ENCODE measurements at places on chromosomes 5 and 9.

DNA sequence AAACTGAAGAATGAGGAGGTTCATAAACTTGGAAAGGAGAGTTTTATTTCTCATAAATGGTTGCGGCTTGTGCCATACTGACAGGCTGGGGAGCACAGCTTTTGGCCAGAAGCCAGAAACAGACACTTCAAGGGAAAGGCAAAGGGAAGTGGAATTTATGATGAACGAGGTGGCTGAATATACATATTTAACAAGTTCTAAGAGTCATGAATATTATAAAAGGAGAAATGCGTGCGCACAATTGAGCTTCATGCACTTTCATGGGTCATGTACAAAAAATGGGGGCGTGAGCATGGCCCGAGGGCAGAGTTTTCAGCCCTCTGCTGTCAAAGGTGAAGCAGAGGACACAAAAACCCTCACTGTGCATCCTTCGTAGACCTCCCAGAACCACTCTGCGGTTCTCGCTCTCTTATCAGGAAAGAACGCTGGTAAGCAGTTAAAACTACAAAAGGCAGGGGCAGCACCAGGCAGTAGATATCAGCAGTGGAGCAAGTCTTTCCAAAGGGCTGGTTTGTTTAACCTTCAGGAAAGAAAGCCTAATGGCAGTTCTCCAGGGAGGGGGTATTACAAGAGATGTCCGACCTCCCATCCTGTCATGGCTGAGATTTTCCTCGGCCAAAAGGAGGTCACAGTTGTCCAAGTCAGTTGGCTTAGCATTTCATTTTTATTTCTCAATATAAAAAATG is 29.0 kb downstream of the AUH start:
- no peak for DNase-seq

DNA sequence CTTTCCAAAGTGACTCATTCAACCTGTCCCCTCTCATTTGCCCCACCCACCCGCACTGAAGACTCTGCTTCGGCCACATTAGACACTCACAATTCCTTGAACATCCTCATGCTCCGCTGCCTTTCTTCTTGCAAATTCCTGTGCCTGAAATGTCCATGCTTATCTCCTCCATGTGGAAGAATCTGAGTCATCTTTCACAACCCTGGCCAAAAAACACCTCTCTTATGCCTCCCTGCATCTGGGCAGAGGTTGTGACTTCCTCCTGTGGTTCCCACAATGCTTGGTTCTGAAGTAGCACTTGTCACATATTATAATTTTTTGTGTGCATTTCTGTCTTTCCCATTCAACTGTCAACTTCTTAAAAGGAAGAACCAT is 238.6 kb downstream of the ENC1 start:
- no peak for DNase-seq

DNA sequence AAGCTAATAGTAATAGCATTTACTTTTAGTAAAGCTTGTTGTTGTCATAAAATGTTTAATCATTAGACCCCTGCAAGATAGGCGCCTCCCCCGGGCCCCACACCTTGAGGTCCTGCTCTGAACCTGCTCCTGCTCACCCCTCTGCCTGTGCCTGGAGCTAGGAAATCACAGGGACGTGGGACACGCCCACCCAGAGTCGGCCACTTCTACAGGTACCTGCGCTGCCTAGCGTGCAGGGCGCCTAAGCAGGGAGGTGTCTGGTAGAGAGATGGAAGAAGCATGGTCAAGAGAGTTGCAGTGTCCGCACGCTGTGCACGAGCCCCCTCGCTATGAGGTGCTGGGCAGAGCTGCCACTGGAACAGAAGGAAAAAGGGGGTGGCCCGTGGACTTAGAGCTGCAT is 52.6 kb downstream of the HINT1 start:
- no peak for DNase-seq

- no peak for DNase-seq
These were observed 25.3 kb upstream of the ENHO start for GRCh38 chr9:34547960-34548611.

DNA sequence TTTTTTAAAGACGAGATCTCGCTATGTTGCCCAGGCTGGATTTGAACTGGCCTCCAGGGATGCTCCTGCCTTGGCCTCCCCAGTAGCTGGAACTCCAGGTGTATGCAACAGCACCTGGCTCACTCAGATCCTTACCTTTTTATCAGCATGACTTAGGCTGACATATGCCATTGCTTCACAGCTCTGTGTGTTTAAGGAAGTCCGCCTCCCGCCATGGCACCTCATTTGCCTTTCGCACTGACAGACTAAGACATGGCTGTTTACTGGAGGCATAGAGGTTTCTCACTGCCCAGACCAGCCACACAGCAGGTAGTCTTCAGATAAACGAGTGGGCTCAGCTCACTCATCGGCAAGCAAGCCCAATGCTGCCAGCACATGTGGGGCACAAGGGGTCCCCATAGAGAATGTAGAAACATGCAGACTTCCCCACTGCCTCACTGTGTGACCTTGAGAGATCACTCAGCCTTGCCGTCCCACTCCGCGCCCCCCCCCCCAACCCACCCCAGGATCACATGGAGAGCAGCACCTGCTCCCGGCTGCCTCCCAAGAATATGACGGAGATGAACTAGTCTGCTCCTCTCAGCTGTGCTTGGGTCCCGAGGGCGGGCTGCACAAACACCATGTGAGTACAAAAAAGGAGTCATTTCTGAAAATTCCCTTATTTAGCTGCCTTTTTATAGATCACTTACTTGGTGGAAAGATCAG is 62.8 kb downstream of the DCP2 start:
- no peak for DNase-seq

DNA sequence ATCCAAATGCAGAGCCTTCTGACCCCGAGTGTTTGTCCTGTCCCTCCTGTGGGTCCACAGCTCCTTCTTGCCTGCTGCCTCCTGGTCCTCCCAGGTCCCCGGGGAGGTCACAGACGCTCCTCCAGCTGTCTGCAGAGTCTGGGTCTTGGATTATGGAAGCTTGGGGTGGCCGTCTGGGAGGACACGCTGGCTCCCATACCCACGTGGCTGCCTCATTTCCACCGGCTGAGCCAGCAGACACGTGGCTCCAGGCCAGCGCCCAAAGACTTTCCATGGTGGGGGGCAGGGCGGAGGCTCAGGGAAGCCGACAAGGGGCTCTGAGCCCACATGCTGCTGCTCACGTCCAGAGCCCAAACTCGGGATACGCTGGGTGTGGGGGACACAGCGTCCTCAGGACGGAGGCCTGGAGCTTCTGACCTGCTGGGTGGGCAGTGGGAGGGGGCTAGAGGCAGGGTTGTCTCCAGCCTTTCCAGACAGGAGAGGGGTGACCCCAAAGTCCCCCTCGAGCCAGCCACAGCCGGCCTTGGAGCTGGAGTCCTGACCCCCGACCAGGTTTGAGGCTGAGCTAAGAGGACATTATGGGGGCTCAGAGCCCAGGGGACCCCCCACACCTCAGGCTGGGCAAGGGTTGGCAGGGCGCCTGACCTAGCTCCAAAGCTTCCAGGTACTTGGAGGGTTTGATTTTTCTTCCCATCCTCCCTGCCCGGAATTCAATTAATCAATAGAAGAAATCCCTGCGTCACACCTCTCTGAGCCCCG is 24.2 kb upstream of the RNU6ATAC start:
- DNase-seq, result no peak

- no peak for DNase-seq
These were observed 87.7 kb downstream of the ANGPTL2 start for GRCh38 chr9:127034691-127035090.

- no peak for DNase-seq
These were observed 130.0 kb upstream of the DMRTA1 start for GRCh38 chr9:22316645-22317044.

DNA sequence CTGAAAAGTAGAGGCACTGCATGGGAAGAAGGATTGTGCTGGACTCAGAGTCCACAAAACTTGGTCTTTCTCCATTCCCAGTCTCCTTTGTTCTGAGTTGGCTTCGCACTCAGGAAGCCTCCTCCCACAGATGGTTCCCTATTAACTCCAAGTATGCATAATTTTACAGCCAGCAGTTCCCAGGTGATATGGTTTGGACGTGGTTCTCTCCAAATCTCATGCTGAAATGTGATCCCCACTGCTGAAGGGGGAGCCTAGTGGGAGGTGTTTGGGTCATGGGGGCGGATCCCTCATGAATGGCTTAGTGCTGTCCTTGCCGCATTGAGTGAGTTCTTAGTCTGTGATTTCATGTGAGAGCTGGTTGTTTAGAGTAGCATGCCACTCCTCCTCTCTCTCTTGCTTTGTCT is 86.6 kb downstream of the FEM1C start:
- no peak for DNase-seq
